ENCODE measurements at places on chromosomes 6 and 20.

GRCh38 chr20:19562426-19562825, 195.6 kb upstream of the RIN2 start:
- DNase-seq: no peak

DNA sequence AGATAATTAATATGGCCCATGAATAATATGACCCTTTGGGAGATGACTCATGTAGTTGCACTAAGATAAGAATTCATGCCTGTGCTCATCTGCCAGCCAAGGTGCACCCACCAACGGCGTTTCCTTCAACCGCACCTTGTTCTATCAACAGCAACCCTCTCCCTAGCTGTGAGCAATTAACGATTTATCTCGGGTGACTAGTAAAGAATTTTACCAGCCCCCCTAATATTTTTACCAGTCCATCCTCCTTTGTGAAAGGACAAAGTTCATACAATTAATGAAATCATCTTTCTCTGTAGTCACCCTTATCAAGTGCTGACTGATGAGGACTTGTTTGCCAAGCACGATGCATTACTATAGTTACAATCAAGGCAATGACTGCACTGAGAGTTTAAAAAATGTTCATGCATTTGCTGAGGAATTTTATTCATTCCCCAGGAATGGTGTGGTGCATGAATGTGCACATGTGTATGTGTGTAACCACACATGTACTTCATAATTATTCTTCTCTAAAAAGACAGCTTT, 118.7 kb downstream of the SMOC2 start:
- DNase-seq: no peak

- no peak for DNase-seq
Measured at GRCh38 chr20:43984587-43984986, 69.9 kb downstream of the TOX2 start.

DNA sequence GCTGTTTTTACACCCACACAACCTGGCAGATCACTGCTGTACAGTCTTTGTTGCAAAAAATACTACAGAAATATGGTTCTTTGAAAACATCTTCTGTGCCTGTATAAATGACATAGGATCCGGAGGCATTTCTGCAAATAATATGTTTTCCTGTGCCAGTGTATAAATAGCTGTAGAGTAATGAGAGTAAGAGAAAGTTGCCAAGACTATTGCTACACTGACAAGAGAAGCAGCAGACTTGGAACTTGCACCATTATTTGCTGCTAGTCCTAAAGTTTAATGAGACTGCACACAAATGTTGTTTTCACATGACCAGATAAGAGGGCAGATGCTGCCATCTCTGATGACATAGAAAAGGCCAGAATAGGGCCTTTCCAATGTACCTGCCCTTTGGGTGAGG, 50.0 kb upstream of the DTNBP1 start:
- DNase-seq: no peak

DNA sequence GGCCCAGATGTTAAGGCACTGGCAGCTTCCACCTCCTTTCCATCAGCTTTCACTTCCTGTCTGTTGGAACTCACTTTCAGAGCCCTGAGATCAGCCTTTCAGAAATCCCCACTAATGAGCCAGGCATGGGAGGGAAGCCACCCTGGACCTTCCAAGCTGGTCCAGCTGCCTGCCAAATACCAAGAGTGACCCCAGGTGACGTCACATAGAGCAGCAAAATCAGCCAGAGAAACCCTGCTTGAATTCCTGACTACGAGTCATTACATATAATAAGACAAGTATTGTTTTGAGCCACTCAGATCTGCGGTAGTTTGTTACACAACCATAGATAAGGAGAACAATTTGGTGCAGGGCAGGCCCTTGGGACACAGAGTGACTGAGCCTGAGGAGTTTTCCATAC, 556.0 kb upstream of the JAG1 start:
- DNase-seq: no peak

GRCh38 chr6:111804627-111805235, 68.5 kb downstream of the FYN start:
- DNase-seq: peak; percentile 91

DNA sequence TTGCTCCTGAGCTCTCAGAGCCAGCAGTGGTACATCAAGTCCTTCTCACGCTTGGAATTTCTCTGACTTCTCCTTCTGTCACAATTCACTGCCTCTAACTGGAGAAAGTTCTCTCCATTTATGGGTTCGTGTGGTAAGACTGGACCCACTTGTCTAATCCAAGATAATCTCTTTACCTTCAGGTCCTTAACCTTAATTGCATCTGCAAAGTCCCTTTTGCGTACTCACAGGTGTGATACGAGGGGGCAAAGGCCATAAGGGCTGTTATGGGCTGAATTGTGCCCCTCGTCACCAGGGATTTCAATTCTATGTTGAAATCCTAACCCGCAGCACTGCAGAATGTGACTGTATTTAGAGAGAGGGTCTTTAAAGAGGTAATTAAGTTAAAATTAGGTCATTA, 27.5 kb upstream of the TBC1D22B start:
- DNase-seq: no peak

DNA sequence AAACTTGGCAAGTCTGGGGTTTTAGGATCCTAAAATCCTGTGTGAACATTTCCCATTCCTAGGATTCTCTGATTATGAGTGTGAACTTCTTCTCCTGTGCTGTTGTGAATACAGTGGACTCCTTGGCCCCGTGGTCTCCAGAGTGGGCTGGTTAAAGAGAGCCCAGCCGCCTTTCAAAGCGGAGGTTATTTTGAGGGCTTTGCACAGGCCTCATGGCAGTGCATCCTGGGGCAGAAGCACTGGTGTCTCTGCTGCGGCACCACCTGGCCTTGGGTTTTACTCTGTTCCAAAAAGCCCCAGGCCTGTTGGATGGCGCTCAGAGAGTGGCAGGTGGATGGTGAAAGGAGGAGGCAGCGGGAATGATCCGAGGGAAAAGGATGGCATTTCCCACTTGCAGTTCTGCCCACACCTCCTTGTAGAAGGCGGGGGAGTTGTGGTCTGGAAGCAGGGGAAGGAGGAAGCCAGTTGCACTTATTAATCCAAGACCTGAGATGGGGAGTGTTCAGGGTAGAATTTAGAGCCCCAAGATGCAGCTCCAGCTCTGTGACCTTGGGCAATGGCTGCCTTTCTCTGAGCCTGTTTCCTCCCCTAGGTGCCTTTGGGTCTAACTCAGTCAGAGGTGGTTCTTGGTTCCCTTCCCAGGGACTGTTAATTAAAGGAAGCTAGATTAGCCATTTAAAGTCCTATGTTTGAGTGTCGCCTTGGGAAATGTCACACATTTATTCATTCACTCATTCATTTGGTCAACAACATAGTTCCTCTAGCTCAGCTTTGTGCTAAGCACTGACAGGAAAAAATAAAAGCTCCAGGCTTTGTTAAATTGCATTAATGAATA, 22.4 kb downstream of the MMP24 start:
- no peak for DNase-seq

- no peak for DNase-seq
Measured at GRCh38 chr6:88441346-88441745, 275.2 kb upstream of the CNR1 start.

DNA sequence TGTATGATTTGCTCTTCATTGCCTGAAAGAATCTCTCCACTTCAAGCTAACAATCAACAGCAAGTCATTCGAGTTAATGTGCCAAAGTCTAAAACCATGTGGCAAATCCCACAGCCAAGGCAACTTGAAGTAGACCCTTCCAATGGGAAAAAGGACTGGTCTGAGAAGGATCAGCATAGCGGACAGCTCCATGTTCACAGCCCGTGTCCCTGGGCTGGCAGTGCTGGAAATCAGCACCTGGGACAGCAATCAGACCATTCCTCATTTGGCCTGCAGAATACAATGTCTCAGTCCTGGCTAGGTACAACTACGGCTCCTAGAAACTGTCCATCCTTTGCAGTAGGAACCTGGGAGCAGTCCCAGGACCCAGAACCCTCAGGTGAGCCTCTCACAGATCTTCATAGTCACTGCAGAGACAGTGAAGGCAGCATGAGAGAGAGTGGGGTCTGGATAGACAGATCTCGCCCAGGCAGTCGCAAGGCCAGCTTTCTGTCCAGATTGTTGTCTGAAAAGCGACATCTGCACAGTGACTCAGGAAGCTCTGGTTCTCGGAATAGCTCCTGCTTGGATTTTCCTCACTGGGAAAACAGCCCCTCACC, 1.1 kb downstream of the GJA10 start:
- no peak for DNase-seq

GRCh38 chr6:158943380-158944032, 56.5 kb downstream of the RSPH3 start:
- DNase-seq: no peak

DNA sequence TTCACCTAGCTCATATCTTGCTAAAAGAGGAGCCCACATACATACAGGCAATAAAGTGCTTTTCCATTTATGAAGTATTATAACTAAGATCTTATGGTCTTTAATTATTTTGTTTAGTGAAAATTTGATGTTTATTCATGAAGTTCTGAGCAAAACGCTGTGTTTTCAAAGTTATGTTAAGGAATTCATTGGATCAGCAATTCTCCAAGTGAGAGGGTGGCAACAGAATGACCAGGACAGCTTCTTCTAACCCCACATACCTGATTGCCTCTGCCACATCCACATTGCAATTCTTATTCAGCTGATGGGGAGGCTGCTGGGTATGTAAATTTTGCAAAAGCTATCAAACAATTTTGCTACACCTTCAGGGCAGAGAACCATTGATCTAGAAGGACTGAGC, 116.8 kb downstream of the OGFRL1 start:
- DNase-seq: no peak

DNA sequence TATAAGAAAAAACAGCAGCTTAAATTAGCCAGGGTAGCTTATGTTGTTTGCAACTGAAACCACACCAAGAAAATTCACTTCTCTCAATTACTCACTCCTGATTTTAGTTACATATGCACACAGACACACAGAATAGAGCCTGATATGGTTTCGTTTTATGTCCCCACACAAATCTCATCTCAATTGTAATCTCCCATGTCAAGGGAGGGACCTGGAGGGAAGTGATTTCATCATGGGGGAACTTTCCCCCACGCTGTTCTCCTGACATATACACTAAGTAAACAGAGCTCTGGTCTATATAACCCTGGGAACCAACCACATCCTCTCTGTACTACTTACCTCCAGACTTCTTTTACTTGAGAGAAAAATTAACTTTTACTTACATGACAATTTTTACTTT, 9.8 kb downstream of the OR12D1 start:
- no peak for DNase-seq

DNA sequence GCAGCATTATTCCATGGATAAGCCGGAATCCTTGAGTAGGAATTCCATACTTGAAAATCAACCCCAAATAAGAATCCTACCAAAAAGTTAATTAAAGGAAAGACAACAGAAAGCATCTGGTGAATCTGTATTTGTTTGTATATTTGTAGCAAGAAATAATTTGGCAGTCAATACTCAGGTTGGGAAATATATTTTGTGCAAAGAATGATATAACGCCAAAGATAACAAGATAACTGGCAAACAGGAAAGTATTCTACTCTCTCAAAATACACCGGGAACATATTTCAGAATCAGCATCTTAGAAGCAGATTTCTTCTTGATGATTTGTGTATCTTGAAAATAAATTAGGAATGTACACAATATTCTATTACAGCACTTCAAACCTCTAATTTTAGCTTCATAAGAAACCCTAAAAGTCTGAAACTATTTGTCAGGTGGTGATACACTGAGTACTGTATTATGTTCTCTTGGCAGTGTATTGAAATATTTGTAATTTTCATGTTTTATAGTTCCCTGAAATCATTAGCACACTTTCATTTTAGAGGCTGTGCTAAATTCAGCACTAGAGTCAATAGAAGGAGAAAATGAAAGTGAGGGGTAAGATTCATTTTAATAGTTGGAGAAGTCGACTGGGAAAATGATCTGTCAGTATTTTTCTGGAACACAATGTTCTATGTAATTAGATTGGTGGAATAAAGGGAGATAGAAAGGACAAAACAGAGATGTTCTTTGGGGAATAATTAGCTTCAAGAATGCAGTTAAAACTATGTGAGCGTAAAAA, 879.7 kb upstream of the GJE1 start:
- DNase-seq: no peak

DNA sequence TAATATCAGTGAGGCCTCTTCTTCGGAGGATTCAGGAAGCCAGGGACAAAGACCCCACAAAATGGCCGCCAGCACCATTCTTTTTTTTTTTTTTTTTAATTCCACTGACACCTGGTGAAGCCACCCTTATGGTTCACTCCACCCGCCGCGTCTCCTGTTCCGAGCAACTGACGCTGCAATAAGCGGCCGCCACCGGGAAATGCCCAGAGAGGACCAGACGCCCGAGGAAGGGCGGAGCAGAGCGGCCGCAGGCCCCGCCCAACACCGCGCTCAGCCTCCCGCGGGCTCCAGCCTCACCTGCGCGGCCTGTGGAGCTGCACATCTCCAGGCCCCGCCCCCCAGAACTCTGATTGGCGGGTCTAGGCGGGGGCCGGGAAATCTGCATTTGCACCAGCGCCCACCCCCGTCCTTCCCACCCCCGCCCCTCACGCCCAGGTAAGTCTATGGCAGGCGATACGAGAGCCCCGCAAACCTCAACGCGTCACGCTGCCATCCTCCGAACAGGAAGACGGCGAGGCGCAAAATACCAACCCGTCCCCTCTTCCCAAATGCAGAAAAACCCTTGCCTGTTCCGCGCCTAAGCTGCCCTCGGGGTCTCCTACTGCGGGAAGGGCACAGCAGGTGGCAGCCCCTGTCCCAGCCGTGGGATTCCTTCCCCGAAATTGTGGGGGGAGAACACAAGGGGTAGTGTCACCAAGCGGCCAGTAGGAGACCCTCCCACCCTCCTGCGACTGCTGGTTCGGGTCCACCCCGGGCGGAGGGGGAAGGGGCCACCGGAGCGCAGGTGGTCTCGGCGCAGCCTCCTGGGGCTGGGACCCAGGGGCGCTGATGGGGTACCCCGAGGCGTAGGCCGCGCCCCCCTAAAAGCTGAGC, 960 bp downstream of the ATP9A start:
- DNase-seq: no peak

DNA sequence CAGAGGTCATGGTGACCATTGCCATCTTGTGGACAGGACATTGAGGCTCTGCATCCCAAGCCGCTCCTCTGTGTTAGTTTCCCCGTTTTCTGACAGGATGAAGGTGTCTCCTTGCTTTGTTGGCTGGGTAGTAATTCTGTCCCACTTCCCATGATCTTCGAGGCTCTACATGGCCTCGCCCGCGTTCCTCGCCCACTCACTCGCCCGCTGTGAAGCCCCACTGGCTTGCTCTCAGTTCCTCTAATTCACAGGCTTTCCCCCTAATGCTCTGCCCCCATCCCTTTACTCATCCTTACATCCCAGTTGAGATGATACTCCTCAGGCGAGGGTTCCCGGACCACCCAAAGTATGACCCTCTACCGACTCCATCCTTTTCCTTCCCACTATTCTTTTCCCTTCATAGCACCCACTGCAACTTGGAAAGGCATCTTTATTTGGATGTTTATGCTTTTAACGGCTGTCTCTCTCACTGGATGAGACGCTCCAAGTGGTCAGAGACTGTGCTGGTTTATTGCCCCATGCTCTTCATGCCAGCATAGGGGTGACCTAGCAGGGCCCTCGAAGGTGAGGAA, 511 bp upstream of the SLC35B2 start:
- DNase-seq: no peak

GRCh38 chr6:166707045-166707444, 80.0 kb upstream of the RPS6KA2 start:
- no peak for DNase-seq

GRCh38 chr6:29974901-29975560, 32.7 kb downstream of the HLA-A start:
- DNase-seq: no peak
